ENCODE measurements at places on chromosomes 3 and 15.

DNA sequence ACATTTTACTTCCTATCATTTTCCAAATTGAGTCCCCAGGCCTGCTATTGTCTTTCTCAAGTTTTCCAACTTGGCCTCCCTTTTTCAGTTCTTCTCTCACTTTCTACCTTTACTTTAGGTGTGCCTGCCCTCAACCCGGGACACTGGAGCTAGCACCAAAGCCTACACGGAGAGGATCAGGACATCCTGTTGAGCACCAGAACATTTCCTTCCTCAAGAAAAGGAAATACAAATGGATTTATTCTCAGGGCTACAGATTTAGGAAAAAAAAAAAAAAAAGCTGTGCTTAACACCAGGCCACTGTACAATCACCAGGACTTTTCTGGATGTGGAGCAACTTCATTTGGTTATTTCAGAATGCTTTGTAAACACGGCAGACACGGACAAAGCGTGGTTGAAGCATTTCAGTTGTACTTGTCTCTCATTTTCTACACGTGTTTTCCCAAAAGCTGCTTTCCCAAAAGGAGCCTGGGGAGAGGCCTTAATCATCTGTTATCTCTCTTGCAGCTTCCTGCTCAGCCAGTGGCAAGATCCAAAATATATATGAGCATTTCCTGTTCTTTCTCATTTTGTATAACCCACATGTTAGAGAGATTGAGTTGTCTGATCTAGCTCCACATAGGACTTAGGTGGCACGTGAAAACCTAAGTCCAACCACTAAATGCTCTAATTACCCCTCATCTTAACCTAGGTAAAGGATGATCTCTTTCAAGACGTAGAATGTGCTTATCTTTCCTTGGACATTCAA is 15.5 kb upstream of the ATP1B3 start:
- DNase-seq, result peak; percentile 35

GRCh38 chr3:23185861-23186260 is 17.3 kb upstream of the UBE2E2 start:
- peak; percentile 4 for DNase-seq

DNA sequence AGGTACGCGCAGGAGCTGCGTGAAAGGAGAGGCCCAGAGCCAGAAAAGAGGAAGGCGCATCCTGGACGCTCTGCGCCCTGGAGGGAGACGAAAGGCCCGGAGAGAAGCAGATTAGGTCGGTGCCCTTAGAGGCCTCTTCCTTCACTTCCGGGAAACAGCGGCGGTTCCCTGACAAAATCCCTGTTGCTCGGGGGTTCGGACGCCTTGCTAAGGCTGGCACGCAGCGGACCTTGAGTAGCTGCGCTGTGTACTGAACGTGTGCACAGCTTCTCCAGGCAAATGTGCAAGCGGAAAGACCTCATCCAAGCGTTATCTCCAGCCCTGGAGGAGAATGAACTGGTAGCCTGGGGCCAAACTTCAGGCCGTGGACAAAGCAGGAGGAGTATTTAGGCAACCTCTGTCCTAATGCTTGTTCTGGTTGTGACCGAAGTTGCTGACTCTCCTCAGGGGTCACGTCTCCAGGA is 3.0 kb upstream of the SOX14 start:
- no peak for DNase-seq

GRCh38 chr3:67030785-67031740 is 33.0 kb downstream of the KBTBD8 start:
- peak; percentile 63 for DNase-seq

GRCh38 chr3:66280304-66280703 is 59.5 kb downstream of the SLC25A26 start:
- no peak for DNase-seq

DNA sequence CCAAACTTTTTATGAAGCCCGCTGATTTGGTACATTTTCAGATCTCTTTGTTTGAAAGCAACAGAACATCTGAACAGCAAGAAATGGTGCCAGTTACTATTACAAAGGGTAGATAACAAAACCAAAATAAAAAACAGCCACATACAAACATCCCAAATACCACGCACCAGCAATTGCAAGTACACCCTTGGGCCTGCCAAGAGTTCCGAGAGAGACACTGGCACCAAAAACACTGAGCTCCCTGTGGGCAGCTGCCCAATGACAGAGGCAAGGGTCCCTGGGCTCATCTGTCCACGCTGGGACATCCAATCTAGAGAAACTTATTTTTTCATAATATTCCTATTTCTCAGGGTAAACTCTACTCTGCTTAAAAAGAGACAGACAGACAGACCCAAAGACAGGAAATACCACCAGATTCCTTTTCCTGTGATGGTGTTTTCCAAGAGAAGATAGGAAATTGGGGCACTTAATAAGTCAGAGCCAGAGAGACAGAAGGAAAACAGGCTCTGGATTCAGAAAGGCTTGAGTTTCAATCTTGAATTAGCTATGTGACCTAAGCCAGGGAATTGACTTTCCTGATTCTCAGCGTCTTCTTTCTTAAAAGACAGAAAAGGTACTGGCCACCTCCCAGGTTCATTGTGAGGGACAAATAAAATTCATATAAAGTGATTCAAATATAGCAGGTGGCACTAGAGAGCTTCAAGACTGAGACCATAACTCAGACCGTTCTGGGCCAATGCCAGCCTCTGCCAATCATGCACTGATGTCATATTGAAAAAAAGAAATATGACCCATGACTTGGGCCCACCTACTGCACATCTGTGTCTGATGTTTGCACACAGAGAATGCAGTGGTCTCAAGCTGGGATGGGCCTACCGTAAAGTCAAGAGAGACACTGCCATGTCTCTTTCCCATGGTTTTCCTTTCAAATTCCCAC is 61.3 kb downstream of the FOXP1 start:
- no peak for DNase-seq

DNA sequence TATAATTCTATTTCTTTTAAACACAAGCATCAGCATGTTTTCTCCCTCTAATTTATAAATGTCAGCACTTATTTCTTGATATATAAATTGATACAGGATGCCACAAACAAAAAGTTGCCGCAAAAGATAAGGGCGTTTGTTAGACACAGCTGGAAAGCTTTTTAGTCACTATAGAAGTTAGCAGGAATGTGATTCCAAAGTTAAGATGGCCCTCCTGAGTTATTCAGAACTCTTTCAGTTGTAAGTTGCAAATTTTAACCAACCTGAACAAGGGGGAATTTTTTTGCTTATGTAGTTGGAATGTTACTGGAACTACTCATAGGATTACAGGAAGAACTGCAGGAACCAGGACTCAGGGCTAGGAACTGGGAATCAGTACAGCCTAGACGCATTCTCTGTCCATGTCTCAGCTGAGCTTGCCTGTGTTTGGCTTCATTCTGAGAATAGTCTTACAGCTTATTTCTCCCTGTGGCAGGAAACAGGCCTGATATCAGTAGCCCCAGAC is 166.3 kb downstream of the VGLL4 start:
- peak; percentile 93 for DNase-seq

DNA sequence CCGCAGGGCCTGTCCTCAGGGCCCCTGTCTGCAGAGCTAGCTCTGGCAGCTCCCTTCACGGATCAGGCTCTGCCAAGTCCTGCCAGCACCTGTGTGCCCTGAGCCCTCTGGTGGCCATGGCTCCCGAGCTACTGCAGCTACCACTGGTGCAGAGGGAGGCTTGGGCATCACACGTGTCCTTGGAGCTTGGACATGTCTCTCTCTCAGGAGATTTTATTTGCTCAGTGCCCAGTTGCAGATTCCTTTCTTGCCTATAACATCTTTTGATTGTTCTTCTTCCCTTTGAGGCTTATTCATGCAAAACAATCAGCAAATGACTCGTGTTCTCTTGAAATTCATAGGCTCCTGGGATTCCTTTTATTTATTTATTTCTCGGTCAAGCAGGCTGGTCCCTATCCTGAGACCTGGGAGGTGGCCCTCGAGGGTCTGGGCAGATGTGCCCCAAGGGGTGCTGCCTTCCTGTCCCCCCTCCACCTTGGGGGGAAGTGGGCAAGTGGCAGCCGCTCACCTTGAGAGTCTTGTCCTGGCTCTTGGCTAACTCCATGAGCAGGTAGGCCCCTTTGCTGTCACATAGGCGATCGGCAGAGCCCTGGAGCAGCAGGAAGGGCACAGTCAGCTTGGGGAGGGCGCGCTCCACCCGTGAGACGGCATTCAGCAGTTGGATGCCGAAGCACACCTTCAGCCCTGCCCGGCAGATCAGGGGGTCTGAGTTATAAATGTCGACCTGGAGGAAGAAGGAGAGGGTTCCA is 21.9 kb downstream of the ABTB1 start:
- no peak for DNase-seq

DNA sequence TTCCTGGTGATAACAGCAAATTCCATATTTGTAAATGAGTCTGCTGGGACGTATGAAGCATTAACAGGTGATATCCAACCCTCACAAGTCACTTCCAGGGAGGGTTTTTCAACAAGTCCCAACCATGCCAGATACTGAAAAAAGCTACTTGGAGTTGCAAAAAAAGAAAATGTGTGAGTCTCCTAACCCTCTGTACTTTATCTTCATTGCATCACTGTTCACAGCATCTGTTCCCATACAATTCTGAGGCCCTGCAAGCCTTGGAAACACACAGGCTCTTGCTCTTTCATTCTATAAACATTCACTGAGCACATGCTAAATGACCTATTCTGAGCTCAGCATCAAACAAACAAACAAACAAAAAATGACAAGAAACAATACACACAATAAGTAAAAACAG is 120.8 kb downstream of the RFTN1 start:
- DNase-seq, result peak; percentile 73

DNA sequence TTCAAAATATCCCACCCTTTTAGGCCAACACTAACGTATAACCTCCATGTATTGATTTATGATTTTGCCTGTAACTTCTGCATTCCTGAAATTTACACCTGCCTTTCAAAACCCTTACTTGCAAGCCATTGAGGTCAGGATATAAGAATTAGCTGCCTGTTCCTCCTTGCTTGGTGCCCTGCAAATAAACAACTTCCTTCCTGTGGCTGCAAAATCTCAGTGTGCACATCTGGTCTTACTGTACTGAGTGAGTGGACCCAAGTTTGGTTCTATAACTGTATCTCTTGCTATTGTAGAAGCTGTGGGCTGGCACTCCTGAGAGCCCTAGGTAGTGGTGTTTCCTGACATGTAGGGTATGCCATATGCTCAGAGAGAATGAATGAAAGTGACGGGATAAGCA is 191.1 kb upstream of the RASGRP1 start:
- no peak for DNase-seq

- DNase-seq, result no peak
Measured at GRCh38 chr3:61452535-61453090, 108.8 kb upstream of the PTPRG start.

DNA sequence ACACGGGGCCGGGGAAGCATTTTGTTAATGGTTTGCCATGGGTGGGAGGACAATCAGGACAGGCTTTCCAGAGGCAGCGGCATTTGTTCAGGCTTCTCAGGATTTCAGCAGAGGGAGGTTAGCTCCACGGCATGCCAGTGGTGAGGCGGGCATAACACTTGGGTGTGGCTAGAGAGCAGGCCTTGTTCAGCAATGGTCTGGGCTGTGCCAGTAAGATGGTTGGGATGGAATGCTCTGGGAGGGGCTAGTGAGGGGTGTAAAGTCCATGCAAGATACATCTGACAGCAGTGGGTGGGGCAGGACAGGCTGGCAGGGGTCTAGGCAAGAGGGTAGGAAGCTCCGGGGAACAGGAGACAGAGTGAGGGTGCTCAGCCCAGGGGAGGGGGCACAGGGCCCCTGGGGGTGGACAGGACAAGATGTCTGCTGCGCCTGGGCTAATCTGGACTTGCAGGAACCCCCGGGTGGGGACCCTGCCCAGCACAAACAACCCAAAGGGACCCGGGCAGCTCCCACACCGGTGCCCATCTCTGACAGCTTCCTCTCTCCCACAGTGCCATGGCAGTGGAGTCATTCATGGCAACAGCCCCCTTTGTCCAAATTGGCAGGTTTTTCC is 8.4 kb downstream of the TMEM43 start:
- DNase-seq, result no peak

DNA sequence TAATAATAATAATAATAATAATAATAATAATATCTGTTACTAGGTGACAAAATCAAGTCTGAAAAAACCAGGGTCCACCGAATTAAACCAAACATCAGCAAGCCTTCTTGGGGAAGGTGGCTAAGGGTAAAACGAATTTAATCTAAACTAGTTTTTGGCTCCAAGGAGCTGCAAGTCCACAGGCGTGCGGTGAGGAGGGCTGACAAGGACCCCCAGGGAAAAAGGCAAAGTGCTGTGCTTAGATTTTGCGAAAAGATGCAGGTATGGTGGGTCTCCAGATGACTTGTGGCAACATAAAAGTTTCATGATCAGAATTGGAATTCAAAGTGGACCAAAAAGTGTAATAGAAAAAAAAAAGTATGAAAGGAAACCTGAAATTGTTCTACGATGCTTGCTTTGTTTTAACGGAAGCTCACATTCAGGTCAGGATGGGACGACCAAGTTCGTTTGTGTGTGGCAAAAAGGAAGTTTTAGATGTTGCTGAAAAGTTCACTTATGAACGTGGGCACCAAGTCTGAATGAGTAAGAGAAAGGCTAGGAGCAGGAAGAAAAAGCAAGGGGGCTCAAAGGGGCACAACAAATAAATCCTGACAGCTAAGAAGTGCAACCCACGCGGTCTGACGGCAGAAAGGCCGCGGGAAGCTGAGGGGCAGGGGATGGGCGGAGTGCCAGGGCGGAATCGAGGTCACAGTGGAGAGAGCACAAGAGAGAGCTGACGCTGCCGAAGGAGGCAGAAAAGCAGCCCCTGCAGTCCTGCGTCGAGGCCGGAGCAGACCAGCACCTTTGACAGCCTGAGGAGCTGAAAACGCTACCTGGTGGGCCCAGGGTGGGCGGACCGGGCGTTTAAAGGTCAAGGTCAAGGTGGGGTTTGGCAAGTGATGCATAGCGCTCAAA is 1.1 kb downstream of the WDR82 start:
- DNase-seq, result peak; percentile 79

GRCh38 chr15:31502541-31503229 is 176.1 kb downstream of the KLF13 start:
- DNase-seq, result no peak

GRCh38 chr3:132090921-132091320 is 56.1 kb upstream of the CPNE4 start:
- peak; percentile 3 for DNase-seq

DNA sequence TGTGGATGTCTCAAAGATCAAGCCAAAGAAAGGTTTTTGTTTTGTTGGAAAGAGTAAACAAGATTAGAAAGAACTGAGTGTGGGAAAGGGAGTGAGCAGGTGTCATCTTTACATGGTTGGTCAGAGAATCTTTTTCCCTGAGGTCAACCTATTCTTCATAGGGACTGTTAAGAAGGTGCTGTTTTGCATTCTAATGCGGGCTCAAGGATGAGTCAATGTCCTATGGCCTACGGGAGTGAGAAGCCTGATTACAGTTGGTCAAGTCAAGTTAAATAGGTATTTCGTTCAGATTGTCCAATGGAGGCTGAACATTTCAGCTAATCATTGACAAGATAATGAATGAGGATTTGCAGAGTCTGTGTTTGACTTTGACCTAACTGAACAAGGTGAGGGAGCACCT is 491.2 kb upstream of the PDZRN3 start:
- no peak for DNase-seq

DNA sequence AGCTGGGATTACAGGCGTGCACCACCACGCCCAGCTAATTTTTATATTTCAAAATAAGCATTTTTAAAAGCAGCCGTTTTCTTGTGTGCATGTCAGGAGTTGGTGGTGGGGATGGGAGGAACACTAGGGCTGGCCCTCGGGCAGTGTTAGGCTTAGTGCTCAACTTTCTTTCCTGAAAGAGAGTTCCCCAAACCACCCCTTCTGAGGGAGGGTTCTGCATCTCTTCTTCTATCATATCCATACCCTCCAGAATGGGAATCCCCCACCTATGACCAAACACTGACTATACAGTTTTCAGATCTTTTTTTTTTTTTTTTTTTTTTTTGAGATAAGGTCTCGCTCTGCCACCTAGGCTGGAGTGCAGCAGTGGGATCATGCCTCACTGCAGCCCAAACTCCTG is 12.5 kb downstream of the PFKFB4 start:
- DNase-seq, result no peak

Data from amniotic epithelial cell (primary cell).